ENCODE measurements at places on chromosomes 1 and 21.

DNA sequence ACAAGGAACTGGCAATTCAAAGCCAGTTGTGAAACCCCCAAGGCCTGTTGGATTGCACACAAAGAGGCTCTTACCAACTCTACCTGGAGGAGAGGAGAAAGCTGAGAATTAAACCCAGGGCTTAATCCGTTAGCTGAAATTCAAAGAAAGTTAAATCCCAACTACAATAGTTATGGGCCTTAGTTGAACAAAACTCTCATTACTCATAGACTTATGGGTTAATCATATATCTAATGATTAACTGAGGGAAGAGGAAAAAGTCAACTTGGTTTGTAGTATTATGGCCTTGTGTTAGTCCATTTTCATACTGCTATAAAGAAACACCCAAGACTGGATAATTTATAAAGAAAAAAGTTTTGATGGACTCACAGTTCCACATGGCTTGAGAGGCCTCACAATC, 838.2 kb upstream of the ADGRL2 start:
- no peak for DNase-seq

DNA sequence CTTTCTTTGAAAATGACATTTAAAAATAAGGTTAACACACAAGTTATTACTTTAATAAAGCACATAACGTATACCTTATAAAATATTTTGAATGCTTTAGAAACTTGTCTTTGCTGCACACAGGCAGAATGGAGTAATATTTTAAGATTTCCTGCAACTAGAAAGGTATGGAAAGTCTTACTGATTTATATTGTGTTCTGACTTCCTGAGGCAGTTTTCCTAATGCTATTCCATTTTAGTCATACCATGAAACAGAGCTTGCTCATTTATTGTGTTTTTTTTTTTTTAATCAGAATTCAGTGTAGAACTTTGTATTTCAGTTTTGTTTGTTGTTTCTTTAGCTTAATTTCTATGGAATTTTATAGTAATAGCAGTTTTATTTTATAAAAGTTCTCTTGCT, 60.9 kb upstream of the S1PR1 start:
- DNase-seq: no peak

DNA sequence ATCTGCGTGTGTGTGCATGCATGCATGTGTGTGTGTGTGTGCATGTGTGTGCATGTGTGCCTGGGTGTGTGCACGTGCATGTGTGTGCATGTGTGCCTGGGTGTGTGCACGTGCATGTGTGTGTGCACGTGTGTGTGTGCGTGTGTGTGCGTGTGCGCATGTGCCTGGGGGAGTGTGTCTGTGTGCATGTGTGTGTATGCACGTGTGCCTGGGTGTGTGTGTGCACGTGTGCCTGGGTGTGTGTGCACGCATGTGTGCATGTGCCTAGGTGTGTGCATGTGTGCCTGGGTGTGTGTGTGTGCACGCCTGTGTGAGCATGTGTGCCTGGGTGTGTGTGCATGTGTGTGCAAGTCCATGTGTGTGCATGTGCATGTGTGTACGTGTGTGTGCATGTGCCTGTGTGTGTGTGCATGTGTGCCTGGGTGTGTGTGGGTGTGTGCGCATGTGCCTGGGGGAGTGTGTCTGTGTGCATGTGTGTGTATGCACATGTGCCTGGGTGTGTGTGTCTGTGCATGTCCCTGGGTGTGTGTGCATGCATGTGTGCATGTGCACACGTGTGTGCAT, 29.3 kb upstream of the COL6A2 start:
- no peak for DNase-seq

- no peak for DNase-seq
Observed at GRCh38 chr1:178633056-178633455, 92.0 kb upstream of the RALGPS2 start.

- no peak for DNase-seq
Observed at GRCh38 chr1:171595324-171595723, 26.7 kb upstream of the MYOCOS start.

DNA sequence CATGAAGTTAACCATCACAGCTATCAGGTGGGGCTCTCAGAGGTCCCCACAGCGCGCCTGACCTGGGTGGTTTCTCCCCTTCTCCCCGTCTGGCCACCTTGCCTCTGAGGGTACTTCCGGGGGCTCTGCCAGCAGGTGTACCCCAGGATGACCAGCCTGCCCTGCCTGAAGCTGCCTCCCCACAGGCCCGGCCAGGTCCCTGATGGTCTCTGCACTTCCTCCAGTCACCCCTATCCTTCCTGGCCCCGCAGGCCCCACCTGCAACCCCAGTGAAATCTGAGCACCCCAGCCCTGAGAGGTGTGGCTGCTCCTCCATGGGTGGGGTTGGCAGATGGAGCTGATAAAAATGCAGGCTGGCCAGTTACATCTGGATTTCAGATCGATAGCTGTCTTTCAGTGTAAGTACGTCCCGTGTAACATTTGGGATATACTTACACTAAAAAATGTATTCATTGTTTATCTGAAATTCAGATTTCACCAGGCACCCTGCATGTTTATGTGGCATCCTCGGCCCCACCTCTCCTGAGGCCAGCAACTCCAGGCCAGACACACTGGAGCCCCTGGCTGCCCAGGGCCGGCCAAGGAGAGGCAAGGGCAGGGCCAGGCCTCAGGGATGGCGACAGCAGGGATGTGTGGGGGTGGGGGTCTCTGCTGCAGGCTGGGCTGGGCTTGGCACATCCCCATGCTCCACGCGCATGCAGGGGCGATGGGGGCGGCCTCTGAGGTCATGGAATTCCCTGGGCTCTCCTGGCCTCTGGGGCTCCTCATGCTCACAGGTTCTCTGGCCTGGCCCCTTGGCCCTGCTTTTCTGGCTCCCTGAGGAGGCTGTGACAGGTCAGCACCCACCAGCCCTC, 25.1 kb downstream of the LRRC3 start:
- no peak for DNase-seq

- no peak for DNase-seq
Observed at GRCh38 chr1:116770625-116771024, 16.4 kb downstream of the CD2 start.

GRCh38 chr1:112457241-112457640, 51.5 kb upstream of the WNT2B start:
- no peak for DNase-seq

DNA sequence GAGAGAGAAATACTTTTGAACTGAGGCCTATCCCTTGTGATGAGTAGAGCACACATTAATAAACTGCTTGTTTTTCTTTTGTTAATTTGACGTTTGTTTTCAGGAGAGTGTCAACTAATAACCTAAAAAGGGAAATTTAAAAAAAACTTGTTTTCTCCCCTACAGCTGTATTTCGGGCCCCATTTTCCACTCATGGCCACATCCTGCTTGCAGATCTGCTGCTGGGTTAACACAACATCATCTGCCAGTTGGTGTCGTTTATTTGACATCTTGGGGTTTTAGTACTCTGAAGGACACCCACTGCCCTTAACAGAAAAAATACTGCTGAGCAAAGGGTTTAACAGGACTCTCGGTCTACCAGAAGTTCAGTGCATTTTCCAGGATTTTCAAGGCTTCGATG, 848 bp upstream of the PYHIN1 start:
- DNase-seq: no peak

DNA sequence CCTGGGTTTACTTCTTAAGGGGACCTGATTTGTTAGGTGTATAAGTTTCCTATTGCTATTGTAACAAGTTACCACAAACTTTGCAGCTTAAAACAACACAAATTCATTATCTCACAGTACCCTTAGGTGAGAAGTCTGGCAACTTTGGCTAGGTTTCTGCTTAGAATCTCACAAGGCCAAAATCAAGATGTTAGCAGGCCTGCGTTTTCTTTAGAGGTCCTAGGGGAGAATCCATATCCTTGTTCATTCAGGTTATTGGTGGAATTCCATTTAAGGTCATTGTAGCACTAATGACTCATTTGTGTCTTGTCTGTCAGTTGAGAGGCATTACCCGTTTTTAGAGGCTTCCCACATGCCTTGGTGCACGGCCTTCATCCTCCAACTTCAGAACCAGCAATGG, 8.2 kb upstream of the SH2D1B start:
- no peak for DNase-seq

DNA sequence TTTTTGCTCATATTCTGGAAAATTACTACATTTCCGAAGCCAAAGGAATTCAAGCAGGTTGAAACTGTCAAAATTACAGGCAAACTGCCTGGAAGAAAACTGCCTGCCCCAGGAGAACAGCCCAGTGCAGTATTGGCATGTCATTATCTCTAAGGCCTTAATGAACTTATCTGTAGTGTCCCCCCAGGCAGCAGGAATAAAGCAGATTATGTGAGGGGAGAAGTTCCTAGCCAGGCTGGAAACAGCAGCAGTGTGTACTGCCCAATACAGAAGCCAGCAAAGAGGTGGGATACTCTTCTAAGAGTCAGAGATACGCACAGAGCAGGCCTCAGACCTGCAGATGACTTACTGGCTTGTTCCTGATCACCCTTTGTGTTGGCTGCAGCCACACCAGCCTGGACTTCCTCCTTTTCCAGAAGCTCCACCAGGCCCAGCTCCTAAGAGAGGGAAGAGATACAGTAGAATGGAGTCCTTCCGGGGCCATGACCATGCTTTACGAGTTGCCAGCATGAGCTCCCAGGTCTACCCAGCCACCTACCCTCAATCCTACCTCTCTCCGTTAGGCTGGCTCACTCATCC, 11.7 kb downstream of the IQGAP3 start:
- no peak for DNase-seq

DNA sequence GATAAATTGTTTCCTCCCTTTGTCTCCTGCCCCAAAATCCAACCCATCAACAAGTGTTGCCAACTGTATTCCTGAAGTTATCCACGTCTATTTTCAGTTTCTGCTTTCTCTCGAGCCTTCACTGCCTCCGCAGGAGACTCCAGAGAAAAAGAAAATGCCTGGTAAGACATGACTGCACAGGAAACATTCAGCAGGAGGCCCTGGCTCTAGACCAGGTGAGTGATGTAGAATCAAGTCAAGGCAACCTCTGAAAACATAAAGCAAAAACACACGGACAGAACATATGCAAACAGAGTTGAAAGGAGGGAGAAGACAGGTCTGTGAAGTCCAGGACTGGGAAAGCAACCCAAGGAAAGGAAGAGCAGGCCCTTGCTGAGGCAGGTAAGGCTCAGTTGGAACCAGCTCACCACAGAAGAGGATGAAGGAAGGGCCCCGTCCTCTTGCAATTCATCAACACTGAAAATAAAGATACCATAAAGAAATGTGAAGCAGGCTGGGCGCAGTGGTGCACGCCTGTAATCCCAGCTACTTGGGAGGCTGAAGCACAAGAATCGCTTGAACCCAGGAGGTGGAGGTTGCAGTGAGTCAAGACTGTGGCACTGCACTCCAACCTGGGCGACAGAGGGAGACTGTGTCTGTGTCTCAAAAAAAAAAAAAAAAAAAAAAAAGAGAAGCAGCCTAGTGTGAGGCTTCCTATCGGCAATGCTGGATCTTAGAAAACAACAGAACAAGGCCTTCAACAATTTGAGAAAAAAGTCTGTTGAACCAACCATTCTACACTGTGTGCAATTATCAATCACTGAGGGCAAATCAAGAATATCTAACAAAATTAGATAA, 8.8 kb downstream of the NOL9 start:
- DNase-seq: no peak

- DNase-seq: no peak
Observed at GRCh38 chr1:93504247-93505033, 56.5 kb downstream of the FNBP1L start.

GRCh38 chr1:231817801-231818200, 191.2 kb downstream of the DISC1 start:
- no peak for DNase-seq

DNA sequence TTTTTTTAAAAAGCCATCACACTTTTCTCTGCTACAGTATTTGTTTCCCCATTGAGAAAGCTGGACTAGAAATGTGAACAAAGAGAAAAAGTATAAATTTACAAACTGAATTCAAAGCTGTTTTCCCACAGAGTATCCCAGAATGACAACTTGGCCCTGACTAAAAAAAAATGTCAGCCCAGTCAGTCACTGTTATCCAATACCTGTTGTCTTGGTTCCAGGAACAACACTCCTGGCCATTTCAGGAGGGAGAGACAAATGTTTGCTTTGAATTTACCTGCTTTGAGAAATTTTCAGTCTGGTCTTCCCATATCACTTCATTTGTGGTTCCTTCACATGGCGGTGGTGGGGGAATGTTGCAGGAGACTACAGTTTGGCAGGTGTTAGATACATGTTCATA, 46.2 kb downstream of the COLGALT2 start:
- DNase-seq: no peak

GRCh38 chr1:96253246-96254035, 468.1 kb upstream of the PTBP2 start:
- no peak for DNase-seq

DNA sequence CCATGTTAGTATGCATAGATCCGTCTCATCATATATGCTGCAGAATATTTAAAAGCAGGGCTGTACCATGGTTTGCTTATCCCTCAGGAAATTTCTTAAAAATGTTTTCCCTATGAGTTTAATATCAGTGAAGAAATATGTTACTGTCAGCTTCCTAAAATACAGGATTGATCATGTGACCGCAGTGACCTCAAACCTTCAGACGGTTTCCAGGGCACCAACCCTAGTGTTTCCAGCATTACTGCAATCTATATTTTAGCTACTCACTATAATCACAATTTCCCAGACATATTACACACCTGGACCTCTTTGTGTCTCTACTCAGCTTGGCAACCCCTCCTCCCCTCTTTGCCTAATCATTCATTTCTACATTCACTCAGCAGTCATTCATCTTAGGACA, 7.7 kb upstream of the SDHB start:
- DNase-seq: no peak

DNA sequence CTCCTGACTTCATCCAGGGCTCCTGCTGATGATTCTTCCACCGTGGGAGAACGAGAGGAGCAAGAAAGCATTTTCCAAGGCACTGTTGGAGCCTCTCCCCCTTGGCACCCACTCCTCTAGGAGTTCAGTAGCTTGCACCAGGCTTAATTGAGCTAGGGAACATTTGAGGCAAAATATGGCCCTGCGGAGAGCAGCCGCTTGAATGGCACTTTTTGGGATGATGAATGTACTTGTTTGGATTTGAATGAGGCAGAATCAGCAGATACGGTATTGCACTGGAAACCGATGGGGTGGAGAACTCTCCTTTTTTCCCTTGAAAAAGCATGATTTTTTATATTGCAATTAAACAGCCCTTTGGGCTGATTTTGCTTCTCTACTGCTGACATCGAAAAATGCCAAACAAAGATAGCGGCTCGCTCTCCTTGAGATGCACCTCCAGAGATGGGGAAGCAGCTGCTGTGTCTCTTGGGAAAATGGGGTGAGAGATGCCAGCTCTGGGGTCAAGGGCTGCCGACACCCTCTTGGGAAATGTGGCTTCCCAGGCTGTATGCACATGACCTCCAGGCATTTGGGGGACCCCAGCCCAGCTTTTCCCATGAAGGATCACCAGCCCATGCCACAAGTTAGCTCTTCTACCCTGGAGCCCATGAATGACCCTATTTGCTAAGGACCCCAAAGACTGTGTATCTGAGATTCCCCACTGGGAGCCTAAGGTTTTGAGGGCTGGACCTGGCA, 55.4 kb upstream of the LRP8 start:
- DNase-seq: no peak

GRCh38 chr1:192873836-192874235, 65.0 kb downstream of the RGS2 start:
- no peak for DNase-seq

- no peak for DNase-seq
Observed at GRCh38 chr21:34967509-34968289, 81.4 kb downstream of the RUNX1 start.

- no peak for DNase-seq
Observed at GRCh38 chr1:34929853-34930701, 627 bp upstream of the DLGAP3 start.

Measured in naive B cell (primary cell).